Suppressor macrophage (primary cell): ENCODE measurements at places on chromosomes 4 and X.
A peak's percentile ranks its signal among the peaks of the same experiment; 100 is the strongest.

DNA sequence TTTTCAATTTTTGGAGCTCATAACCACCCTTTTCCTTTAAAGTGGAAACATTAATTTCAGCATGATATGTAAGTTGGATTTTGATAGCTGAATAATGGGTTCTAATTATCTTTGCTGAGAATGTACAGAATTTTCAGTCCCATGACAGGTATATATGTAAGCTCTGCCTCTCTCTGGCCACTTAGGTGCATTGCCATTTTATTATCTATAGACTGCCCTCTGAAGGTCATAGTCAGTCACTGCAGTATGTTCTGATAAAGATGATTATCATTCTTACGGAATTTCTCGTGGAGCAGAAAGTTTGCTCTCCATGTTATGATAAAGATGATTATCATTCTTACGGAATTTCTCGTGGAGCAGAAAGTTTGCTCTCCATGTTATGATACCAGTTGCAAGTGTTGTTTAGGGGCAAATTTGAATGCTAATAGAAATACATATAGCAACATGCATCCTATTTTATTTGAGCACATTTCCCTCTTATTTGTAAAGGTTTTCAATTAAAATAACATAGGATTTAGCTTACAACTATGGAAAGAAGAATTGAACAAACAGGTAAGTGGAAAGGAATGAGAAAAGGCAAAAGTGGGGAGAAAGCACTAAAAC, 10.4 kb downstream of the AFP start:
- DNase-seq: peak; percentile 80

DNA sequence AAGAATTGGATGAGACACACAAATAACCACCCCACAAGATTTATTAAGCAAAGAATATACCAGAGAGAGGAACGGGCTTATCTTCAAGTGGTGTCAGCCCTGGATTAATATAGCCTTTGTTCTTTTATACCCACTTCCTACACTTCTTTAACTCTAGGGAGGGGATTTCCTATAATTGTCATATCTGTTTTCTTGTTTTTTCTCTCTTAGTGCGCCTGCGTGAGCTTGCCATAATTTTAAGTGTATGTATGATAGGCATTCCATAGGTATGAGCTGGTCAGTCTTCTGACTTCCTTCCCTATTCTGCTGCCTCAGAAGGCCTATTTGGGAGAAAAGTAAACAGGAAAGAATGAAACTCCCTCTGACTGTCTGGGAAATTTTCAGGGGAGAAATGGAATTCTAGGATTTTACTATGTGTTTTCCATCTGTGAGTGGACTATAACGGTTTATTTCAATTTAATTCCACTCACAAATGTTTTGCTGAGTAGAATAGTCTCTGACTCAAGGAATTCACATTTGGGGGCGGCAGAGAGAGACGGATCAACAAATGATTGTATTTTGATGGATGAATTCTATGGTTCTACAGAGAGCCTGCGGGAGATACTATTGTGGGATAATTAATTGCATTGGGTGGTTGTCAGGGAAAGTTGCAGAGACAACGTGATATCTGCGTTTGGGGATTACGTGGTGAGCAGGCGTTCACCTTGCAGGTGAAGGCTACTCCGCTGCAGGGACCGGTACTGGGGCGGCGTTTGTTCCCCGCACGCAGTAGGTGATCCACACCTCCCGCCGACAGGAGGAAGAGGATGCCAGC, 626 bp upstream of the CEP135 start:
- DNase-seq: peak; percentile 91

- DNase-seq: no peak
Measured at GRCh38 chrX:132652871-132653270, 164.0 kb upstream of the MBNL3 start.

GRCh38 chr4:8422327-8422726, 18.2 kb downstream of the ACOX3 start:
- DNase-seq: no peak

GRCh38 chr4:36485885-36486284, 204.5 kb downstream of the DTHD1 start:
- no peak for DNase-seq

DNA sequence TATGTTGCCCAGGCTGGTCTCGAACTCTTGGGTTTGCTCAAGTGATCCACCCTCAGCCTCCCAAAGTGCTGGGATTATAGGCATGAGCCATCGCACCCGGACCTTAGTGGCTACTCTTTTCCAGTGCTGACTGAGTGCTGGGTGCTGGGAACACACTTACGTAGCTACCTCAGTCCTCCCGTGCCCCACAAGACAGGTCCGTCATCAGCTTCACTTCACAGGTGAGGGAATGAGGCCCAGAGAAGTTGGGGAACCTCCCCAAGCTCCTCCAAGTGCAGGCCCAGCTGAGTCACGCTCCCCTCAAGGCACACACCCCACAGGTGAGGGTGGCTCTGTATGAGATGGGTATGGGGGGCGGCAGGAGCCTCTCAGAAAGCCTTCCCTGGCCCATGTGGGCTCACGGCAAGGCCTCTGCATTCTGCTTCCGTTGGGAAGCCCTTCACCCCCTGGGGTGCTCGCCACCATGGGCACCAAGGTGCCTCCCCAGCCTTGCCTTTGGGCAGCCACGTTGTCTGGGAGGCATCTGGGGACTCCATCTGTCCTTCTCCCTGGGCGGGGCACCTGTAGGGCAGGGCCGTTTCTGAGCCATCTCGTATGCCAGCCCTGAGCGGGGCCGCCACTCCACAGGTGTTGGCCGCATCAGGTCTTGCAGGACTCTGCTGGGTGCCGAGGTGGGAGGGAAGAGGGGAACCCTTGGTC, 28.4 kb downstream of the NSG1 start:
- DNase-seq: no peak

DNA sequence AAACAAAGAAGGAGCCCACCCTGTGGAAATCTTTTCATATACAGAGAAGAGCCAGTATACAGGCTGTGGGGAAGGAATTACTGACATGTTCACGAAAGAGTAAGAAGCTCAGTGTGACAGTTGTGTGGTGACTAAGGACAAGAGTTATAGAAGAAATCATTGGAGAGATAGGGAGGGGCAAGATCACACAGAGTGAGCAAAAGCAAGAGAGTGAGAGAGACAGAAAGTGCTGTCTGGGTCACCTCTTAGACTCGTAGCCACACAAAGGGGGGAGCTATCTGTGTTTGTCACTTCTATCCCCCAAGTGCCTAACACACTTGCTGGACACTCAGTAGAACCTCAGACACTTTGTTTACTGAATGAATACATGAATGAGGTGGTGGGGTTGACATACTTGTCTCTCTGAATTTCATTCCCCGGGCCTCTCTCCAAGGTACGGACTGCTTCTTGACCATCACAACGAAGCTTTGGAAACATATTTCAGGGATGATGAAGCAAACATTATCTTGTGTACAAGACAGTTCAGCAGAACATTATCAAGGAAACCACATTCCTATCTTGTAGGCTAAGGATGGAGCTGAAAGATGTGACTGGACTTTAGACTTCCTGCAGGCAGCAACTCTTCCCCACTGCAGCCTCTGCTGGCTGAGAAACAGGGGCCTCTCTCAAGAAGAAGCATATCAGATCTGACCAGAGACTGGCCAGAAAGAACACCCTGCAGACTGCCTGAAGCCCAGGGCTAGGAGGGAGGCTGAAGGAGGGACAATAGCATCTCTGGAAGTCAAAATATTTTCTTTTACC, 168.2 kb downstream of the AMELX start:
- DNase-seq: no peak

DNA sequence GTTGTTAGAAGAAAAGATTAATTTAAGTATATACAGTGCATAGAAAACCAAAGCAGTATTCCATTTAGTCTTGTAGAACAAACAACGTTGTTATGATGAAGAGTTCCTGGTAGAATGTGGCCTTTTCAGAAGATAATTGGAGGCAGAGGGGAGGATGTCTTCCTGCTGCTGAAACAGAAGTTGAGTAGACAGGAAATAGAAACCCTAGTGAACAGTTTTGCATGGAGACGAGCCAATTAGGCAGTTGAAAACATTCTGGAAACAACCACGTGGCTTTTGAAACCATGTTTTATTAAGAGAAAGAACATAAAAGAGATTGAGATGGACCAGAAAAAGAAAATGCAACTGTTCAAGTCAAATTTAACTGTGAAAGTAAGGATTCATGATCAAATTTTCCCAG, 325.2 kb downstream of the CAMK2D start:
- no peak for DNase-seq

DNA sequence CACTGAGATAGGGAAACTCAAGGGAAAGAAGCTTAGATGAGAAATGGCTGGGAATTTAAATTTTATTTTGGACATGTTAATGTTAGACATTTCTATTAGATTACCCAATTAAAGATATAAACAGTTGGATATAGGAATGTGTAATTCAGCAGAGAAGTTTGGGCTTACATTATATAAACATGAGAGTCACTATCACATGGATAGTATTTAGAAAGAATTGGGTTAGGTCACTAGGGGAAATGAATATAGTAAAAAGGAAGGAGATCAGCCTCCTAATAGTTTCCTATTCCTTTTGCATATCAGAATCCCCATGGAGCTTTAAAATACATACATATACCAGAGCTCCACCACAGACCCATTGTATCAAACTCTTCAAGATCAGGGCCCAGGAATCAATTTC, 19.6 kb upstream of the CXCL5 start:
- no peak for DNase-seq

DNA sequence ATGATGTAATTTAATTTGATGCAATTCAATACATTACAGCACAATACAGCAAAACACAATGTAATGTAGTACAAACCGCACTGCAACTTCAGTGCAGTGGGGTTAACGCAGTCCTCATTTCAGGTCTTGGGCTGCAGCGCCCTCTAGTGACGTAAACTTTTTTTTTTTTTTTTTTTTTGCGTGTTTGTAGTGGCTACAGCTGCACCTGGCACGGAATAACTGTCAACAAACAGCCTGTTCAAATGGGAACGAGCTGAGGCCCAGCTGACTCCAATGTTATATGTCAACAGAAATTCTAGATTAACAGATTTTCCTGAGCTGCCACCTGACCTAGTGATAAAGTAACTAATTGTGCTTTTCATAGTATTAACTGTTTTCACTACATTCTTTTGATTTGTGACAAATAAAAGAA, 33.5 kb upstream of the RASSF6 start:
- peak; percentile 74 for DNase-seq

GRCh38 chr4:6573551-6573950, 1.4 kb upstream of the MAN2B2 start:
- no peak for DNase-seq

GRCh38 chr4:140335076-140335475, 38.4 kb upstream of the SCOC start:
- no peak for DNase-seq

DNA sequence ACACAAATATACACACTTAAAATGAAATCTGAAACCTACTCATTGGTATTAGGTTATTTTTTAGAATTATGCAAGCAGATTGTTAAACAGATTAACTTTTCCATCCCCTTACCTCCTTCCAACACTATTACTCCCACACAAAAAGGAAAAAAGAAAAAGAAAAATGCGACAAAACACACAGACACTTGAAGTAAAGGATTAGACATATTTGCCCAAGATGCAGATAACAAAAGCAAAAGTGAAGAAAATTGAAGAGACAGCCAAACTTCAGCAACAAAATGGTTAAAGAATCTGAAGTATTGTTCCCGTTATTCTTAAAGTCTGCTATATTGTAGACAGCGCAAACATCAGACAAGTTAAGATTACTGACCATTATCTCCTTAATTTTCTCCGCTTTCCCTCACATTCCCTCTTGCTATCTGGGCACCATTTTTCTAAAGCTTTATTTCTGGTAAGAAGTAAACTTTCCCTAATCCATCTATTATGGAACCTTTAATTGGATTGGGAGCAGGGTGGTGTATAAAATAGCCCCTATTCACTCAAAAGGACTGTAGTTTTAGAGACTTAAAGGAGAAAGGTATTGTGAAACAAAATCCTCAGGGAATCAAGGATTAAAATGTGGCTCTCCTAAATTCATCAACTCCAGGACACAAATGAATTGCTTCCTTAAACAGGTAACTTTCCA, 34.7 kb upstream of the MAB21L2 start:
- DNase-seq: no peak

DNA sequence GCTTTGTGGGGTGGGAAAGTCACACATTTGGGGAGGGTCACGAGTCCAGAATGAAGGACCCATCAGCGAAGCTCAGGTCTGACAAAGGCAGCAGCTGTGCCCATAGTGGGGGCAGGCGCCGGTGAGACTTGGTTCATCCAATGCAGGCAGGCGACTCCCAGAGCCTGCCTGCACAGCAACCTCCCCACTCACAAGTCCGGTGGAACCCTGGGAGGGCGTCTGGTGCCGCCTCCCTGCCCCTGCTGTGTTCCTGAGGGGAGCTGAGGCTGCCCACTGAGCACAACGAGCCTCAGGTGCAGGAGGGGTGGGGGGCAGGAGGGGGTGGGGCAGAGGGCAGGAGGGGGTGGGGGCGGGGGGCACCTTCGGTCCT, 13.7 kb downstream of the LRPAP1 start:
- no peak for DNase-seq

DNA sequence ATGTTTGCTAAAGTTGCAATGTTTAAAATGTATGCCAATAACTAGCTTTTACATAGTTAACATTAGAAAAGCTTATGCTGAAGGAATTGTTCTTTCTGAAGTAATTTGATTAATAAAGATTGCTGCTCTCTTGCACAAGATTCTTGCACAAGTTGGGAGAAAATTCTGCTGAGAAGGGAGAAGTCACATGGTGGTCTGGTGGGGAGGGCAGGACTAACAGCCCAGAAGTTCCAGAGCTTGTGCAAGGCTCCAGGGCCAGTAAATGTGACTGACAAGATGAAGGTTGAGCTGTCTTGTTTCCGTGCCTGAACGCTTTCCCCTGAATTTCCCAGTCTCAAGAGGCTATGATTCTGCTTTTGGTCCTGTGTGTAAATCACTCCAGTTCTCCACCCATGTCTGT, 112.9 kb upstream of the VCX start:
- DNase-seq: no peak

DNA sequence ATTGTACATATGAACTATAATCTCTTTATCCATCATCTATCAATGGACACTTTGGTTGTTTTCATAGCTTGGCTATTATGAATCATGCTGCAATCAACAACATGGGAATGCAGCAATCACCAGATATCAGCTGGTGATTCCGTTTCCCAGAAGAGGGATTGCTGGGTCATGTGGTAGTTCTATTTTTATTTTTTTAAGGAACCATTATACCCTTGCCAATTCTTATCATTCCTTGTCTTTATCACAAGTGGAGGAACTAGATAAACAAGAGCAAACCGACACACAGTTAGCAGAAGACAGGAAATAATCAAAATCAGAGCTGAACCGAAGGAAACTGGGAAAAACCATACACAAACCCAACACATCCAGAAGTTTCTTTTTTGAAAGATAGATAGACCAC, 14.5 kb upstream of the LNX1 start:
- no peak for DNase-seq

DNA sequence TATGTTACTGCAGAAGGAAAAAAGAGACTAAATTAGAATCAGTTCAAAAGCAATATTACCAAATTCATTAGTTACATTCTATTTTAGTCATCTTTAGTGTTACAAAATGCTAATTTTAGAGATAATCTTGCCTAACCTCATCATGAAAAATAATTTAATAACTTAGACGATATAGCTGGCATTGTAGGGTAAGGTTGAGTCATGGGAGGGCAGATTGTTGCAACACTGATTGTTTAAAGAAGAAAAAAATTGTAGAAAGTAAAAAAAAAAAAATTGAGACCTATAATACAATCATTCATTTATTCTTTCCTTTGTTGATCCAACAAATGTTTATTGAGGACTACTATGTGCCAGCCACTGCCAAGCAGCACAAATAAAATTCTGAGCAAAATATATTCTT, 330.9 kb downstream of the GBA3 start:
- no peak for DNase-seq

- no peak for DNase-seq
Measured at GRCh38 chrX:17930850-17931249, 69.8 kb upstream of the RAI2 start.
